ENCODE measurements at places on chromosomes 7 and 10. TPM values are rescaled to one million over a fixed set of nuclear protein-coding genes. Genes with fewer than 3 reads are reported as not detected.

DNA sequence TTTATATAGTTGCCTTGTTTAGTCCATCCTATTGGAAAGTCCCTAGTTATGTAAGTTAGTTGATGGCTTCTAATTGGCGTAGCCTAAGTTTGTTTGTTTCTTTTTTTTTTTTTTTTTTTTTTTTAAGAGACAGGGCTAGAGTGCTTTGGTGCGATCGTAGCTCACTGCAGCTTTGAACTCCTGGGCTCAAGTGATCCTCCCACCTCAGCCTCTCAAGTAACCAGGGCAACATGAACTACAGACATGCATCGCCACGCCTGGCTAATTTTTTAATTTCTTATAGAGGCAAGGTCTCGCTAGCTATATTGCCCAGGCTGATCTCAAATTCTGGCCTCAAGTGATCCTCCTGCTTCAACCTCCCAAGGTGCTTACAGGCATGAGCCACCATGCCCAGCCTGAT, 7.1 kb downstream of the CSGALNACT2 start:
- peaks cover 3% of the 10 kb centered on the region for H3K36me3 ChIP-seq
- H3K4me3 ChIP-seq, result no peak overlapping the region
- H3K27me3 ChIP-seq, result no peaks in the 10 kb centered on the region
- DNase-seq, result no peak
- H3K4me1 ChIP-seq, result no peaks in the 10 kb centered on the region

DNA sequence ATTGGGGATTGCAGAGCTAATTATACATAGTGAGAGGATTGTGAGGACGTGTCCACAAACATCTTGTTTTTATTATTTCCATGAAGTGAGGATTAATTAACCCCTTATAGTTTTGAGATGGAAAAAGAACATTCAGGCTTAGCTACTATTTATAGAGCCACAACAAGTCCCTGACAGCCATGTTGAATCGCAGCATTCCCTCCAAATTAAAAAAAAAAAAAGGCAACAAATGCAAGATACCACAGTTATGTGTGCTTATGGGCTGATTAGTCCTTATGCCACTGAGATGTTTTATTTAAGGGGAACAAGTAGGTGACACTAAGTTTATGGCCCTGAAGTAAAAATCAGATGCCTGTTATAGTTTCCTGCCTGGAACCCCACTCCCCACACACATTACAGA, 350.3 kb downstream of the GPAM start:
- DNase-seq, result no peak
- peaks cover 11% of the 10 kb centered on the region for H3K27me3 ChIP-seq
- H3K27ac ChIP-seq, result no peak overlapping the region
- peaks cover 4% of the 10 kb centered on the region for H3K4me1 ChIP-seq

- DNase-seq, result no peak
- no peak overlapping the region for H3K27ac ChIP-seq
- H3K36me3 ChIP-seq, result no peaks in the 10 kb centered on the region
- peaks cover 52% of the 10 kb centered on the region for H3K27me3 ChIP-seq
- peak overlapping the region; percentile 73 for H3K4me3 ChIP-seq
- no peaks in the 10 kb centered on the region for H3K4me1 ChIP-seq
Measured at GRCh38 chr7:55019191-55019690, 424 bp downstream of the EGFR start.

- DNase-seq, result no peak
- H3K27ac ChIP-seq, result peak overlapping the region; percentile 85
- no peak overlapping the region for H3K4me3 ChIP-seq
- peaks cover 42% of the 10 kb centered on the region for H3K27me3 ChIP-seq
- peaks cover 11% of the 10 kb centered on the region for H3K4me1 ChIP-seq
- no peaks in the 10 kb centered on the region for H3K36me3 ChIP-seq
Measured at GRCh38 chr7:21317966-21318915, 109.6 kb upstream of the SP4 start.

Gene FXYD4
- not detected for total RNA-seq

DNA sequence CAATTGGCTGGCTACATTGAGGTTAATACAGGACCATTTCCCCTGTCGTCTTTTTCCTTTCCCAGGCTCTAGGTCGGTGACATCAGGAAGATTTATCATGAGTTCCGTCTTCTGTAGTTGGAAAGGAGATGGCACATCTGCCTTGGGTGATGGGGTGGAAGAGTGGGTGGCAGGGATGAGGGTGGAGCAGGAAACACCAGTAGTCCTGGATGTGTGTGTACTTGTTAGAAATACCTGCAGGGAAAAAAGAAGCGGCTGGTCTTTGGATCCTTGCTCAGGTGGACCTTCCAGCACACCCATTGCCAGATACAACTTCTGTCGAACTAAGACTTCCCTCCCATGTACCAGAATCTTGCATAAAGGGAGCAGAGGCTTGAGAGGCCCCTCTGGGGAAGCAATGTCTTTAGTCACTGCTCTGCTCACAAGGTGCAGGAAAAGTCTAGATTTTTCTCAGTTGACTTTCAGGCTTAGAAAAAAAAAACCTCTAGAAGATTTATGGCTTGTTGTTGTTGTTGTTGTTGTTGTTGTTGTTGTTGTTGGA, 516.8 kb upstream of the GALNT17 start:
- H3K4me1 ChIP-seq, result peaks cover 20% of the 10 kb centered on the region
- no peak overlapping the region for H3K27ac ChIP-seq
- no peak overlapping the region for H3K4me3 ChIP-seq
